ENCODE measurements at places on chromosomes 2 and 18.

DNA sequence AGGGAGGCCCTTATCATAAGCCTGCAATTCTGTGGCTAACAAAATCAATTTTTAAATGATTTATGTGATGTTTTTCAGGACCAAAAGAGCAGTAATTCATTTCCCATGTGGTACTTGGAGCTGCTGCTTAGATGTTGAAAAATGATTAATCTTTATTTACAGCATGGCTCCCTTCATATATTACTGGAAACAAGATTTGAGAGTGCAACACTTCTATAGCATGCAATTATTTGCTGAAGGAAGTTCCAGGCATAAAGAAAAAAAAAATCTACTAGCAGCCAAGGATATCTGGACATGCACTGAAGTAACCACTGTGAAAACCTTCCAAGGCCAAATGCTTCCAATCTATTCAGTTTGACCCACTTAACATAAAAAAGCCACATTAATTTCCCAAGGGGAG, 186.3 kb downstream of the SLC8A1 start:
- DNase-seq, result no peak

DNA sequence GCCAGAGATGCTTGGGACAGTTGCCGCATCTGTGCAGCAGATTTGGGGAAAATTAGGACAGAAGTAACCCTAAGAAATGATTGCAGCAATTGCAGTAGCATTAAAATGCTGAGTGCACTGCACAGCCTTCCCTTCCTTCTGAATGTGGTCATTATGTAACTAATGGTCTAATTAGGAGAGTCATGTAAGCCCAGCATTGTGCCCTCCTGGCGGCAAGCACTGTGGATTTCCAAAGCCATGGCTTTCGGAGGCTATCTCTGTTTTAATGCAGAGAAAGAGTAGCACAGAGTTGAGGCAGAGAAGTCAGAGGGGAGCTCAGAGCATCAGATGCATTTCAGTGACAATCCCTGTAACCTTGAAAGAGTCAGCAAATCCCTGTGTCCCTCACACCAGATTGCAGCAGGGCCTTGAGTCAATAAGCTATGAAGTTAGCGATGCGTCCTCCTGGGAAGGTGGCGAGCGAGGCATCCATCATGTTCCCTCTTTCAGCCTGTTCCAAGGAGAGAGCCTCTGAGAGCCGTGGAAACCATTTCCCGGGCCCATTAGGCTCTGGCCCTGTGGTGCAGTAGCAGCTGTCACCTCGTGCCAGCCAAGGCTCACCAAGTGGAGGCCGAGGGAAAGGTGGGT, 307.2 kb downstream of the FBXO15 start:
- no peak for DNase-seq

DNA sequence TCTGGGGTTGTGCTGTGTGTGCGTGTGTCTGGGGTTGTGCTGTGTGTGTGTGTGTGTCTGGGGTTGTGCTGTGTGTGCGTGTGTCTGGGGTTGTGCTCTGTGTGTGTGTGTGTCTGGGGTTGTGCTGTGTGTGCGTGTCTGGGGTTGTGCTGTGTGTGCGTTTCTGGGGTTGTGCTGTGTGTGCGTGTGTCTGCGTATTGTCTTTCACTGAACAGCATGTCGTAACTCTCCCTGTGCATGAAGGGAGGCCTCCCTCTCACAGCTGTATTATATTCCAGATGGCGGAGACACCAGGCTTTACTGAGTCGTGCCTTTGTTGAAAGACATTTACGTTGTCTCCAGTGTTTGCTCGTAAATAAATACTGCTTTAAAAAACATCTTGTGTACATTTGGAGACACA, 5.9 kb downstream of the ACKR3 start:
- no peak for DNase-seq

DNA sequence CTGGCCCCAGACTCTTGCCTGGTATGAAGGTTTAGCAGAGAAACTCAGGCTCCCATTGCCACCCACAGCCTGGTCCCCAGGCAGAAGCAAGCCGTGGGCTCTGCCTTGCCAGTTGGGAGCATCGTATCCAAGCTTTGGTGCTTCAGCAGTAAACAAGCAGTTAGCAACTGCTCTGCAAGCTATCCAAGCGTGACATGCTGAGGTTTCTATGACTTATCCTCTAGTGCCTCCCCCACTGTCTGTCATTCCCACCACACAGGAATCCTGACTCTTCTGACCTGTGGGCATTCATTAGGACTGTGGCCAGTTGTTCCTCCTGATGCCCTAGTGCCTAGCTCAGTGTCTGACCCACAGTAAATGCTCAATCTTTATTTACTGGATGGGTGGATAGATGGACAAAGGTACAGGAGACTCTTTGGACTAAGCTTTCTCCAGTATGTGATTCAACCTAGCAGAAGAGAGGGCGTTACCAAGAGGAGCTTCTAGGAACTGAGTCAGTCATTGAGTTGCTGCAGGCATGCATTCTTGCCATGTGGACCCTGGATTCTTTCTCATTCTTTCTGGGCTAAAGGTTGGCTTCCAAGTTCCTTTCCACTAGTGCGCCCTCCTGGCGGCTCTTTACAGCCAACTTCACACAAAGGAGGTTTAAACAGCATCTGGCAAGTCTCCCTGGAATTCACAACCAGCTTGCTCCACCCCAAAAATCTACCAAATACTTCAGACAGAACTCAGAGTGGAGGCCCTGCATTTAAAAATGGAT, 40.6 kb upstream of the MRPL19 start:
- DNase-seq, result peak; percentile 82

DNA sequence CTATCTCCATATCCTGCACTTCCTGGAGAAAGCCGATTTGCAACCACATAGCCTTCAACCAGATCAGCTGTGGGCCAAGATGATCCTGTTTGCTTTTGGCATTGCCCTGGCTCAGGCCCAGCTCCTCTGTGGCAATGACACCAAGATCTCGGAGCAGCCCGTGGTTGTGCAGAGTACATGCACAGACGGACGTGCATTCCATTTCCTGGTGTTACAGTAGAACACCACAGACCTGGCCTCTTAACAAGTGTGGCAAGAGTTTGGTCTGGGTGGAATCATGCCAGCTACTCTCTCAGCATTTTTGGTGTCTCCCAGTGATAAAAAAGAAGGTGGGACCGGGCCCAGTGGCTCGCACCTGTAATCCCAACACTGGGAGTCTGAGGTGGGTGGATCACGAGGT, 20.0 kb downstream of the MALT1 start:
- DNase-seq, result no peak

DNA sequence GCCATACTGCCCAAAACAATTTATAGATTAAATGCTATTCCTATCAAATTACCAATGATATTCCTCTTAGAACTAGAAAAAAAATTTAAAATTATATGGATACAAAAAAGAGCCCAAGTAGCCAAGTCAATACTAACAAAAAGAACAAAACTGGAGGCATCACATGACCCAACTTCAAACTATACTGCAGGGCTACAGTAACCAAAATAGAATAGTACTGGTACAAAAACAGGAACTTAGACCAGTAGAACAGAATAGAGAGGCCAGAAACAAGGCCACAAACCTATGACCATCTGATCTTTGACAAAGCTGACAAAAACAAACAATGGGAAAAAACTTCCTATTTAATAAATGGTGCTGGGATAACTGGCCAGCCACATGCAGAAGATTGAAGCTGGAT, 86.1 kb upstream of the KYNU start:
- DNase-seq, result no peak

Data from urothelium cell line (cell line).